ENCODE measurements at places on chromosomes 2 and 18.
A peak's percentile ranks its signal among the peaks of the same experiment; 100 is the strongest.

- no peak for DNase-seq
Observed at GRCh38 chr2:150292807-150293206, 194.7 kb downstream of the RND3 start.

DNA sequence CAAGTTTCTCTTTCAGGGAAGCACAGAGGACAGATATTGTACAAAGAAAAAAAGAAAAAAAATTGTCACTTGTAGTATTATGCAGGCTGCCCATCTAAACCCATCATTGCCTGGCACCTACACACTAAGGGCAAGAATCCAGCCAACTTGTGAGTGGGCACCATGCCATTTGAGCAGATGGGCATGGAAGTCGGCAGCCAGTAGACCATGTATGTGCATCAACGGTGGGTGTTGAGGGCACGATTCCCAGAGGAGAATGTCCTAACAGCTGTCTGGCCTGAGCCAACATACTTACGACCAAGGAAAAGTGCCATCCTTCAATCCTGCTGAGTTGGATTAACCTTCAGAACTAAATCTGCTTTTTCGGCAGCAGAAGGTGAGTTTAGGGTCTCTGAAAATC is 63.9 kb downstream of the ARHGAP15 start:
- peak; percentile 8 for DNase-seq

DNA sequence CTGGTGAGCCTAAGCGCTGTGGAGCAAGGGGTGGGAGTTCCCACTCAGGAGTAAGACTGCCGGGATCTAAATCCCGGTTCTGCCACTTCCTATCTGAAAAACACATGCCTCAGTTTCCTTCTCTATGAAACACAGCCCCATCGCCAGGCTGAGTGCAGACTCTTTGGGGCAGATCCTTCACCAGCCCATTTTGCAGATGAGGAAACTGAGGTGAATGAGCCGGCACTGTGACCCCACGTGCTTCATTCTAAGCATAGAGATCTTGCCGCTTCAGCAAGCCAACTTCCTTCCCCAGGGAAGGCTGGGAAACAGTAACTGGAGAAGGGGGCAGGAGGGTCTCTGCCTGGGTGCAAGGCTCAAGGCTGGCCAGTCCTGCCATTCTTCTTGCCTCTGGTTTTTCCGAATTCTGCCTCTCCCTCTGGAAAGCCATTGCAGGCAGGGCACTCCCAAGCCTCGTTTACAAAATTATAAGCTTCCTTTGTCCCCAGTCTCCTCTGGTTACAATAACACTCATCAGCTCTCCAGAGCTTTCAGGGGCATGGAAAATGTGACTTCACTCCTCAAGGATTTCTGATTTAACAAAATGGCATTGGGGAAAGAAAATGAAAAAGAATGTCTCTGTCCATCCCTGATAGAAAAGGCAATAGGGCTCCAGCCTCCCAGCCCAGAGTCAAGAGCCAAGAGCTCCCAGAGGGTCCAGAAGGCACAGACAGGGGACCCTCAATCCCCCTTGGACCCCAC is 249.2 kb downstream of the TNS1 start:
- no peak for DNase-seq

DNA sequence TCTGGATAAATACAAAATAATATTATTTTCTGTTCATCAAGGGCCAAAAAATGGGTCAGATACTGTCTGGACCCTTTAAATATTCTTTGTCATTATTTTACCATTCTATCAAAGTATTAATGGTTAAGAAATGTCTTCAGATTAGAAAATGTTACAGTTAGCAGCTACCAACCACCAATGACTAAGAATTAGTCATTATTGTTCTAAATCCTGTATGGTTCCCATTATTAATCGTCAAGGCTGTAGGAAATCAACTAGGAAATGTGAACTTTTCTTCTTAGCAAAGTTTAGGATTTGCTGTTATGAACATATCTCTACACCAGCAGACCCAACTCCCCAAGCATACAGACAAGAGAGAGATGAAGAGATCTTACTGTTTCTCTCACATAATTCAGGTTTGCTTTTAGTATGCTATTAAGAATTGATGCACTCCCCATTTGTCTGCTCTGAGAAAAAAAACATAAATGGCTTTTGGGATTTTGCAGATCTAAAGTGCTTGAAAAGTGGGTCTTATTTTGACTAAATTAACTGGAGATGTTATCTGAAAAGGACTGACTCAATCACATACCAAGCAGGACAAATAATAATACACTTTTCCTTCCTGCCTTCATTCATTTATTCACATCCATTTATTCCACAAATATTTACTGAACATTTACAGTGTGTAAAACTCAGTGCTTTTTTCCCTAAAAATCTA is 147.7 kb downstream of the PPP1R1C start:
- no peak for DNase-seq

DNA sequence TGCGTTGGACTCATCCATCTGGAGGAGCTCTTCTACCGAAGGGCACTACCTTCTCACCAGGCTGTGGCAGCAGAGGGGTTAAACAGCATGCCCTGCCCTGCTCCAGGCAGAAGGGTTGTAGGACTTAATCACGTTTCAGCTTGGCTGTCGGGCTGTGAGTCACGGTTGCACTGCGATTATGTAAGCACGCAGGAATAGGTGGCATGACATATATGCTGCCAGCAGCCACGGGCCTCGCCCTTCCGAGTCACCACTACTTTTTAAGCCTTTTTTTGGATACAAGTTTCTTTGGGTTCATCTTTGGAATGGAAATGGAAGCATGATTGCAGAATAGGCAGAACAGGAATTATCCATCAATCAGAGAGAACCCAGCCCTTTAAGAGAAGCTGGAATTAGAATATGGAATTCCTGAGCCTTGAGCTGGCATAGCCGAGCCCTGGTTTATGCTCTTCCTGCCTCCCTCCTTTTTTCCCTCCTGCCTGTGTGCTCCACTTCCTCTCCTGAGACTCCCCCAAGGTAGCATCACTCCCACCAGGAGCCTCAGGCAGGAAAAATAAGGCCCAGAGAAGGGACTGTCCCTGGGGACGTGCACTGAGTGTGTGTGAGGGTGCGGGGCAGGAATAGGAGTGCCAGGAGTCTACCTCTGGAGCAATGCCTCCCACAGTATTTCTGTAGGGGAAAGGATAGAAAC is 86.8 kb downstream of the SEMA4F start:
- DNase-seq = no peak

DNA sequence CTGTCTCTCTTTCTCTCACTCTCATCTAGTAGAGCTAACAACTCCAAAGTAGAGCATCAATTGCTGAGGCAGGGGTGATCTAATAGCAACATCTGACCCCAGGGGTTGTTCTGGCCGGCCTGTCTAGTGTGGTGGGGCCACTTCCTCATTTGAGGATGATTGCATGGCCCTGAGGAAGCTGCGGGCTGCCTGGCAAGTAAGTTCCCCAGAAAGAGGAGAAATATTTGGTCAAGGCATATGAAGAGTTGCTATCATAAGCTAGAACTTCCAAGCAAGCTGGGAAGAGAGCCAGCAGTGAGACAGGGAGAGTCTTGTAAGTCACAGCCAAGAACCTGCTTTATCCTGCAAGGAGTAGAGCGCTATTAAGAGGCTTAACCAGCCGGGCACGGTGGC is 50.8 kb upstream of the TMEM87B start:
- no peak for DNase-seq

- DNase-seq = no peak
Observed at GRCh38 chr2:1927896-1928568, 183.7 kb upstream of the PXDN start.

DNA sequence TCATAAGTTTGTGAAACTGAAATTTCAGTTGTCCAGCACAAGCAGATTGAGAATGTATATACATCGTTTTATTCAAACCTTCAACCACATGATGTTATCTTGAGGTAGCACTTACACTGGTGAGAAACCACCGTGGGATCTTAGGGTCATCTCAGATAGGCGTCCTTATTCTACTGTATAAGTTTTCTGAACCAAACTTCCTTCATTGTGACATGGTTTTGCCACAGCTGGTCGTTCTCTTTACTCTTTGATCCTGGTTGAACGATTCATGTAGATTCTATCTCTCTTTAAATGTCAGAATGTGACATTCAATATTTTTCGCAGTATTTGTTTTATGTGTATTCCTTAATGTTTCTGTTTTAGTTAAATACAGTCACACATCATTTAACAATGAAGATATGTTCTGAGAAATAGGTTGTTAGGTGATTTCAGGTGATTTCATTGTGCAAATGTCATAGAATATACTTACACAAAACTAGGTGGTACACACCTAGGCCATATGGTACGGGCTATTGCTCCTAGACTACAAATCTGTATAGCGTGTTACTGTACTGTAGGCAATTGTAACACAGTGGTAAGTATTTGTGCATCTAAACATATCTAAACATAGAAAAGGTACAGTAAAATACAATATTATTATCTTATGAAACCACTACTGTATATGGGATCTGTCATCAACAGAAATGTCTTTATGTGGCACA is 17.9 kb upstream of the ARHGAP25 start:
- no peak for DNase-seq

- no peak for DNase-seq
Observed at GRCh38 chr2:180893752-180894151, 86.7 kb upstream of the UBE2E3 start.

GRCh38 chr2:85786444-85786843 is 32.7 kb downstream of the ATOH8 start:
- no peak for DNase-seq

DNA sequence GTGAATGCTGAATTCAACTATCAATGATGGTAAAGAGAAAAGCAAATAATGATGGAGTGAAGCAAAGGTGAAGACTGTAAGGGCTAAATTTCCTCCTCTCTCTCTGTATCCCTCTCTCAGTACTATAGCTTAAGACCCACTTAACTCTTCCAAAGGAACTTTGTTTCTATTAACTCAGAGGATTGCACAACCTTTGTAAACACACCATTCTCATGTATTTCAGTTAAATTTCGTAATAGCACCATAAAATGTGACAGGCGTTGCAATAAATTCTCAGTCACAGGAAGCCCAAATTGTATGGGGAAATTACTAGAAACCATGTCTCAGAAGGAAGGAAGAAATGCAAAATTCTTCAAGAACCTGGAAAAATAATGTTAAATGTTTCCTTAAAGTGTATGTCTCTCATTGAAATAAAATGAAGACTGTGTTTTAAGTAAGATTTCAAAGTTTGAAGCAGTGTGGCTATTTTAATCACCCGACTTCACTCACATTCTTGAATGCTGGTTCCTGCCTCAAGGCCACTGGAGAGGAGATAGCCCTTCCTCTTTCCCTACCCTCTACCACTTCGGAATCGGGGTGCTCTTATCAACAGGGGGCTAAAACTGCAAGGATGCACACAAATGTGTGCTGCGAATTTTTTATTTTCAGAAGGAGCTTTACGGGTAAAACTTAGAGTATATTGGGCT is 112.1 kb downstream of the FTCDNL1 start:
- no peak for DNase-seq

DNA sequence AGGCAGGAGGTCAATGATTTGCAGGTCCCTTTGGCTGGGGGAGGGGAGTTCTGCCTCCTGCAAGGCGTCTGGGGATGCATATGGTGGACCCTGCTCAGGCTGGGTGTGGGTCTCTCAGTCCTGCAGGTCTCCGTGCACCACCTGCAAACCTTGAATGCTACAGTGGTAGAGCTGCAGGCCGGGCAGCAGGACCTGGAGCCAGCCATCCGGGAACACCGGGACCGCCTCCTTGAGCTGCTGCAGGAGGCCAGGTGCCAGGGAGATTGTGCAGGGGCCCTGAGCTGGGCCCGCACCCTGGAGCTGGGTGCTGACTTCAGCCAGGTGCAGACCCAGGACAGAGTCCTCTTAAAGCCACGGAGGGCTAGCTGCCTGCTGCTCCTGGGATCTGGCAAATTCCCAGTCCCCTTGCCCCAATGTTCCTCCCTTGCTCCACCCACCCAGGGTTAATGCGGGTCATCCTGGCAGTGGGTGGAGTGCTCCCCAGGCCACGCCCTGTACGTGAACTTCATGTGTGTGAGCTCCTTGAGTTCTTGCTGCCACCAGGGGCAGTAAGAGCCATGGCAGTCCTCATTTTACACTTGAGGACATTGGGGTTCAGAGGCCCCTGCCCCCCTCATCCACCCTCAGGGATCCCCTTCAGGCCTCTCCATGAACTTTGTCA is 3.1 kb downstream of the PROM2 start:
- DNase-seq = peak; percentile 78

- DNase-seq = no peak
Observed at GRCh38 chr2:23565814-23566213, 180.8 kb downstream of the KLHL29 start.

DNA sequence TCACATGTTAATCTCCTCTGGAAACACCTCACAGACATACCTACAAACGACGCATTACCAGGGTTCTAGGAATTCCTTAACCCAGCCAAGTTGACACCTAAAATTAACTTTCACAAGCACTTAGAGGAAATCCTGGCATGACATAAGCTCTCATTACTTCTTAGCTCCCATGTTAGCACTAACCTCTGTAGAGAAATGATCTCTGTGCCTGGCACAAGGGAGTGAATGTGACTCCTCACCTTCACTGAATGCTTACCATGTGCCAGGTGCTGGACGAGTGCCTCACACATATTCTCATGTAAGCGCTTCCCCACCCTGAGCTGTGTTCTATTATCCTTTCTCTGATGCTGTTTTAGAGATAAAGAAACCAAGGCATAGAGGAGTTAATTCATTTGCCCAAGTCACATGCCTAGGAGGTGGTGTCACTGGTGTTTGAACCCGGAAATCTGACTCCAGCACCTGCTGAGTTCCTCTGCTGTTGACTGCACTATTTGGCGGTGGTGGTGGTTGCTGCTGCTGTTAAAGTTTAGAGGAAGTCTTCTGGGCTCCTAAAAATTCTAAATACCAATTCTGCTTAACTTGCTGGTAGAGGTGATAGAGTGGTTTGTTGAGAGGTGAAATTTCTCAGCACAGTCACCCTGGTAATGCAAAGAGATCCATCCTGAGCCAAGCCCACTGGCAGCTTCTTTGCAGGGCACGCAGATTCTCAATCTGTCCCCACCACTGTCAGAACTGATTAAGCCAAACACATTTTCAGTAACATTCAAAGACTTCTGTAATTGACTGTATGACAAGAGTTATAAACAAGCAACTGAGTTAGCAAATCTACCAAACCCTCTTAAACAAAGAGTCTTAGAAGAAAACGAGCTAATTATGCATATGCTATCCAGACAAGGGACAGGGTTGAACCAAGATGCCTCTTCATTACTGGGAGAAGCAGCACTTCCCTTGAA is 200.3 kb downstream of the CMPK2 start:
- no peak for DNase-seq

DNA sequence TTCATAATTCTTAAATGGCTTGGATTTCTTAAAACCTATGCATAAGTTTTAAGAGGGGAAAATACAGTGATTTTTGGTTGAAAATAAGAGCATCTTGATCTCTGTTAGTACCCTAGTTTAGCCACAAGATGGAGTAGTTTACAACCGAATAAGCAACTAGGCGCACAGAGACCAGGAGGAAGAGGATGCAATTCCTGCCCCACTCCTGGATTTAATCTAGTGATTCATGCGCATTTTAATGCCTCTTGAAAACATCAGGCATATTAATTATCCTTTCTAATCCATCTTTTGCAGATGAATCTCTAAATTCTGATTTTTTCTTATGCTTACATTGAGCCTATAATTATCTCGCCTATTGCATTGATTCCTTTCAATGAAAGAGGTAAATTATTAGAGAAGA is 76.7 kb downstream of the MRPS9 start:
- no peak for DNase-seq

GRCh38 chr2:163734401-163734800 is 1.4 kb downstream of the FIGN start:
- no peak for DNase-seq

- DNase-seq = no peak
Observed at GRCh38 chr18:63218472-63218871, 101.1 kb downstream of the BCL2 start.
